ENCODE measurements at places on chromosomes 13 and 19.

DNA sequence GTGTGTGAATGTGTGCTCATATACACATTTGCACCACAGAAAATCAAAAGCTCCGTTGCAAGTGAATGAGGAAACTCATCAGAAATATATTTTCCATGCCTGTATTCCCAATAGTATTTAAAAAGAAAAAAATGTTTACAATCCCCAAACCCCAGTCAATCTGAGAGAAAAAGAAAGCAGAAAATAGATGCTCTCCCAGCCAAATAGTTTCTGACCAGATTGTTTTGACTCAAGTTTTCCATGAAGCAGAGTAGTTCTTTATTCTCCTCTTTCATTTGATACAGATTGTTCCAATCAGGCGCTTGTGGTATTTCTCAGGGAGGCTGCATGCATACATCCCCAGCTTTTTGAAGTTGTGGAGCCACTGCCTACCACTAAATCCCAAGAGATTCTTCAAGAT lies 110.6 kb downstream of the STARD13 start:
- no peak for DNase-seq

- no peak for DNase-seq
These were observed 40.4 kb upstream of the C13orf42 start for GRCh38 chr13:51151463-51151862.

GRCh38 chr13:23871616-23872220 lies 17.5 kb downstream of the MIPEP start:
- DNase-seq: no peak

- DNase-seq: no peak
These were observed 10.8 kb downstream of the F2RL3 start for GRCh38 chr19:16899566-16900075.
